ENCODE measurements at places on chromosomes 6 and 20. TPM values are rescaled to one million over a fixed set of nuclear protein-coding genes. Genes with fewer than 3 reads are reported as not detected.
A peak's percentile ranks its signal among the peaks of the same experiment; 100 is the strongest.

GRCh38 chr20:61896058-61896961 is 169.4 kb downstream of the TAF4 start:
- H3K36me3 ChIP-seq: no peaks in the 10 kb centered on the region
- DNase-seq: peak; percentile 24
- no peak overlapping the region for H3K27ac ChIP-seq

DNA sequence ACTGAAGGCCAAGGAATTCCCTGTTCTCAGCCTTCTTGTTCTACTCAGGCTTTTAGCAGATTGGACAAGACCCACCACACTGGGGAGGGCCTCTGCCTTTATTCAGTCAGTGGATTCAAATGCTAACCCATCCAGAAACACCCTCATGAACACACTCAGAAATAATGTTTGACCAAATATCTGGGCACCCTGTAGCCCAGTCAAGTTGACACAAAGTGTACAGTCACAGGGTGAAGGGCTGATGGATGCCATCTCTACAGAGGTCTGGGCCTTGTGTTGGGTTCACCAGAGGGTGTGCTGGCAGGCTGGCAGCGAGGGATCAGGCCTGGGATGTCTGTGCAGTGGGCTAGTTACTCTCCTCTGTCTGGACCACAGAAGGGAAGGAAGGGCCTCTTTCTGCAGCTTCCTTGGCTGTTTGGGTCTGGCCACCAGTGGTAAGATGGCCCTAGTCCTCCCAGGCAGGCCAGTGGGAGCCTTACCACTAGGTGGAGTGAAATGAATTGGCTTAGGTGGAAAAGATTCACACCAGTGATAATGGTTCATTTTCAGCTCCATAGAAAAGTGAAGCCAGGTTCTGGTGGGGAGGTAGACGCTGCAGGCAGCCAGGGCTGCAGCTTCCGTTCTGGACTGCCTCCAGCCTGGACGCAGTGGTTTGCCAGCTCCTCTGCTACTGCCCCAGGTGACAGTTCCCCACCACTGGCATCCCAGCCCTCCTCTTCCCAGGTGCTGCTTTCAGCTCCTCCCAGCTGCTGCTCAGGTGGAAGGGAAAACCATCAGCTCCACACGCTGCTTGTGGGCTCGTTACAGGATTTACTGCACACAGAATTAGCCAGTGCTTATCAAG is 9.2 kb downstream of the TUBB2A start:
- H3K4me1 ChIP-seq: no peaks in the 10 kb centered on the region
- no peak overlapping the region for H3K27ac ChIP-seq
- H3K4me3 ChIP-seq: no peak overlapping the region

- no peak for DNase-seq
- no peaks in the 10 kb centered on the region for H3K36me3 ChIP-seq
- H3K4me3 ChIP-seq: no peak overlapping the region
- H3K27ac ChIP-seq: no peak overlapping the region
- no peaks in the 10 kb centered on the region for H3K4me1 ChIP-seq
- peaks cover 2% of the 10 kb centered on the region for H3K27me3 ChIP-seq
Measured at GRCh38 chr20:4812641-4813075, 90.9 kb downstream of the PRND start.

- H3K4me3 ChIP-seq: no peak overlapping the region
- DNase-seq: peak; percentile 12
- no peaks in the 10 kb centered on the region for H3K27me3 ChIP-seq
- no peaks in the 10 kb centered on the region for H3K36me3 ChIP-seq
Measured at GRCh38 chr6:112618849-112619248, 271.7 kb downstream of the RFPL4B start.

DNA sequence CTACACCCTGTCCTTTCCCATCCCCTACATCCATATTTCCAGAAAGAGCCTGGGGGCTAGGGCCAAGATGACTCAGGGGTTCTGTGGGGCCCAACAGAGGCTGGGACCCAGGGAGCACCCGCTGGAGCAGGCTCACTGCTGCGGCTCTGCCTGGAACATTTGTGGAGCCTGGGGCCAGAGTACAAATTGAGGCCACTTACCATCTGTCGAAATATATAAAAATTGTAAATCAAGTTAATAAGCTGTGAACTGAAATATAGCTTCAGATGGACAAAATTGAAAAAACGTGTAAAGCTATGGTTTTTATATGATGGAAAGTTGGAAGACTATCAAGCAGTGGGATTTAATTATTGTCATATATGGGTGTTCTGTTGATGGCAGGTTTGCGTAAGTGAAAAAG is 82.9 kb upstream of the ATXN1 start:
- H3K27ac ChIP-seq: no peak overlapping the region
- no peaks in the 10 kb centered on the region for H3K27me3 ChIP-seq
- H3K36me3 ChIP-seq: no peaks in the 10 kb centered on the region
- H3K4me3 ChIP-seq: no peak overlapping the region

GRCh38 chr6:21527731-21528130 is 65.8 kb upstream of the SOX4 start:
- H3K27ac ChIP-seq: no peak overlapping the region
- no peaks in the 10 kb centered on the region for H3K4me1 ChIP-seq
- no peaks in the 10 kb centered on the region for H3K36me3 ChIP-seq
- no peak overlapping the region for H3K4me3 ChIP-seq

MEP1A gene
- not detected for total RNA-seq

TMC2 gene
- total RNA-seq: under 0.01 TPM

DDO gene
- total RNA-seq: 8.7 TPM

HTR1E gene
- total RNA-seq: not detected

LY6G6D gene
- total RNA-seq: not detected

PARD6B gene
- total RNA-seq: 1.0 TPM
